ENCODE measurements at places on chromosomes 2 and 18. TPM values are rescaled to one million over a fixed set of nuclear protein-coding genes. Genes with fewer than 3 reads are reported as not detected.

CDH20 gene
- 0.21 TPM for total RNA-seq

ANKRD36B gene
- total RNA-seq, result 66.6 TPM

GRCh38 chr2:96929245-96929925 is 57.0 kb downstream of the FAM178B start:
- H3K27me3 ChIP-seq, result no peaks in the 10 kb centered on the region
- peaks cover 18% of the 10 kb centered on the region for H3K4me1 ChIP-seq
- DNase-seq, result no peak
- H3K27ac ChIP-seq, result no peak overlapping the region

- DNase-seq, result no peak
- no peak overlapping the region for H3K27ac ChIP-seq
- H3K27me3 ChIP-seq, result peaks cover 17% of the 10 kb centered on the region
Observed at GRCh38 chr2:113112871-113113270, 14.5 kb upstream of the IL1RN start.

GRCh38 chr2:43490252-43490786 is 105.5 kb downstream of the THADA start:
- H3K27me3 ChIP-seq, result no peaks in the 10 kb centered on the region
- no peak overlapping the region for H3K27ac ChIP-seq
- H3K4me3 ChIP-seq, result no peak overlapping the region
- H3K36me3 ChIP-seq, result peaks cover 2% of the 10 kb centered on the region
- peaks cover 7% of the 10 kb centered on the region for H3K4me1 ChIP-seq
- DNase-seq, result no peak

DNA sequence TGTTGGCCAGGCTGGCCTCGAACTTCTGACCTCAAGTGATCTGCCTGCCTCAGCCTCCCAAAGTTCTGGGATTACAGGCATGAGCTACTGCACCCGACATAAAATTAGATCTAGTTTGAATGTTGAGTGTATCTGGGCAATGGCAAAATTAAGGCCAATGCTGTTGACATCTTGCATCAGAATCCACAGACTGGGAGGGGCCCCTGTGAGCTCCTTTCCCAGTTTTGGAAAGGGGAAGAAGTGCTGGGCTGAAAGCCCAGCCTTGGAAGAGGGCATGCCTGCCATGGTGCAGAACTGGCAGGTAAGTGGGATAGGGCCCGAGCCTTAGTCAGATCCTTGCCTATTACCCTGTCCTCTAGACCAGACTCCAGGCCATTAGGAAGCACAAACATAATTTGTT is 4.5 kb upstream of the MYOM1 start:
- no peak overlapping the region for H3K27ac ChIP-seq
- no peak overlapping the region for H3K4me3 ChIP-seq
- H3K36me3 ChIP-seq, result peaks cover 2% of the 10 kb centered on the region
